ENCODE measurements at places on chromosomes 5 and 9. TPM values are rescaled to one million over a fixed set of nuclear protein-coding genes. Genes with fewer than 3 reads are reported as not detected.

DNA sequence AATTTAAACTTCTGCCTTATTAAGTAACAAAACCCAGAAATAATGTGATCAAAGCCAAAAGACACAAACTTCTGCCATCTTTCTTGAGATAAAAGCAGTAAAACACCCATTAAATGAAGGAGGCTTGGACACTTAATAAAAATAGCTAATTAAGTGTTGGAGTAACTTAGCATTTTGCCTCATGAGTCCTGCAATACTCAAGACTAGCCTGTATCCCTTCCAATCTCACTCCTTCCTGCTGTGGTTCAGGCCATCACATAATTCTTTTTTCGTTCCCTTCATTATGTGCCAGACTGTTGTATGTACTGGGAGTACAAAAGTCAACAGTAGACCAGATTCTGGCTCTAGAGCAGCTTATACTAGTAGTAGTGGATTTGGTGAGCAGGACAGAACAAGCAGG is 250.2 kb downstream of the NFIB start:
- no peak for DNase-seq

- DNase-seq = no peak
Observed at GRCh38 chr5:62581836-62582597, 3.4 kb downstream of the LRRC70 start.

Gene CTXN3
- not detected for total RNA-seq

DNA sequence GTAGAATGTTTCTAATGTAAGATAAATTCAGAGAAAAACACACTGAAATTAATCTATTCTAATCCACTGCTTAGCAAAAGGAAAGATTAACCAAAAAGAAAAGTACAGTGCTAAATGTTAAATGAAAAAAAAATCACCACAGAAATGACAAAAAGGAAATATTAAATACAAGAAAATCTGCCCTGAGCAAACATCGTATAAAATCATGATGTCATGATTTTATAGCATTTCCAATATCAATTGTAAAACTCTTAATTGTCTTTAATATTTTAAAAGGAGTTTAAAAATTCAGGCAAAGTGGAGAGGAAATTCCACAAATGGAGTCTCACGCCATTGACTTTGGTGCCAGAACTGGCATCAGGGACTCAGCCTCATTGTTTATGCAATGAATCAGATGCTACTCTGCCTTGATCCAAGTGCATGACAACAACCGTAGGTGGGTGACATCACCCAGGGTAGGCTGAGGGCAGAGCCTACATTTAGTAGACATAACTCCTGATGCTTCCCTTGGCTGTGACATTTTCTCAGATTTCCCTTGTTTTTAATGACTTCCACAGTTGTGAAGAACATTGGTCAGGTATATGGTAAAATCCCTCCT is 696.8 kb downstream of the SEMA5A start:
- no peak for DNase-seq

DNA sequence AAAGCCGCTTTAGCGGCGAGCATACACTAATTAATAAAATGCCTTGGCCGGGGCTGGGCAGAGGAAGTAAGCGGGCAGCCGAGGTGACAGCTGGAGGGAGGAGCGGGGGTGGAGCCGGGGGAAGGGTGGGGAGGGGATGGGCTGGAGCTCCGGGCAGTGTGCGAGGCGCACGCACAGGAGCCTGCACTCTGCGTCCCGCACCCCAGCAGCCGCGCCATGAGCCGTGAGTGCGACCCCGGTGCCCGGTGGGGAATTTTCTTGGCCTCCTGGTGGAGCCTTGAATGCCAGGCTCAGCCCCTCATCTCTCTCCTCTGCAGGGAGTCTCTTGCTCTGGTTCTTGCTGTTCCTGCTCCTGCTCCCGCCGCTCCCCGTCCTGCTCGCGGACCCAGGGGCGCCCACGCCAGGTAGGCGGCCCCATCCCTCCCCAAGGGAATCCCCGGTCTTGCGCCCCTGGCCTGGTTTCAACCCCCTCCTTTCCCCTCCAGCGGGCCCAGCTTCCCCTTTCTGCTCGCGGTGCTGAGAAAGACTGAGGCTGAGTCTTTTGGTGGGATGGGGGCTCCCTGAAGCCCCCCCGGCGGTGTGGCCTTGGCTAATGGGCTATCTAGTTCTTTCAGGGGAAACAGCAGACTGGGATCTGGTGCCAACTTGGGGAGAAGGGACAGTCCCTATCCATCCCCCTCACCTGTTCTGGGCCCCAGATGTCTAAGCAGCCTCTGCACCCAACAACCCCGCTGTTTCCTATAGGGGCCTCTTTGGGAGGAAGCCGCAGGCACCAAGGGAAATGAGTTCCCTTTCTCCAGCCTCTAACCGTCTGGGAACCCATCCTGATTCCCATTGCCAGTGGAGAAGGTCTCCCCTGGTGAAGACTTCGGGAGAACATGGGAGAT is at the start of gene PTGS1:
PTGS1 (plus strand) TSS at position 156 of the 887 bp plus-strand sequence; CDS start at position 217, 61 bp downstream.
- no peak for DNase-seq

GRCh38 chr5:172114875-172115422 is 73.1 kb downstream of the STK10 start:
- no peak for DNase-seq

DNA sequence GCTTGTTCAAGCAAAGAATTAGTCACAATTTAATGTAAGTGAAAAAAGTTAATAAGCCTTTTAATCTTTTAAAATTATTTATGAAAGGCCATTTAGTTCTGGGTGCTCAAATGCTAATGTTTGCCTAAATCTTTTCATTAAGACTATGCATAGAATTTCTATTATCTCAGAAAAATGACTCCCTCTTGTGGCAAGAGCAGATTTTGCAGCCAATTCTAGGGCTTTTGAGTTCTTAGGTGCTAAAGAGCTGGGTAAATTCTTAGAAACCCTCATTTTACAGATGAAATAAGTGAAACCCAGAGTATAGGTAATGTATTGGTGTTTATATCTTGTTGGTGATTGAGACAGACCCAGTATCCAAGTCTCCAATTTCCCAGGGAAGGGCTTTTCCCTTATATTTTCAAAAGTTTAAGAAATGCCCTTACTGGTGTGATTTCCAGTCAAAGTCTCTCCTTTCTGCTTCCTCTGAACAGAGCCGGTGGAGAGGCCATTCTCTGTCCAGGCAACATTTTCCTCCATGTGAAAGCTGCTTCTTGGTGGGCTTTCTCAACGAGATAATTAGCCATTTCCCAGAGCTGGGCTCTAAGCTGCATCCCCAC is 24.1 kb upstream of the PCSK5 start:
- DNase-seq = no peak

Gene NTNG2
- not detected for total RNA-seq

- no peak for DNase-seq
Observed at GRCh38 chr5:87392170-87392569, 20.6 kb downstream of the CCNH start.

DNA sequence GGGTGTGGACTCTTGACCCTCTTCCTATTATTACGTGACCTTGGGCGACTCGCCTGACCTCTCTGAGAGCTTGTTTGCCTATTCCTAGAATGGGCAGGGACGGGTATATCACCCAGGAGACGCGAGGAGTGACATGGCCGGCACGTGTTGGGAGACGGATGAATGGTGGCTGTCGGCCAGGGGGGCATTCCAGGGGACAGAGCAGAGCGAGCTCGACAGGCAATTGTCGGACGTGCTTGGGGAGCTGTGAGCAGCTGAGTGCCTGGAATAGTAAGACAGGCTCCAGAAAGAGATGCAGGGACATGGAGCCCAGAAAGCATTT is 29.3 kb upstream of the UNC5A start:
- no peak for DNase-seq

Gene ARL15
- 19.5 TPM for total RNA-seq

DNA sequence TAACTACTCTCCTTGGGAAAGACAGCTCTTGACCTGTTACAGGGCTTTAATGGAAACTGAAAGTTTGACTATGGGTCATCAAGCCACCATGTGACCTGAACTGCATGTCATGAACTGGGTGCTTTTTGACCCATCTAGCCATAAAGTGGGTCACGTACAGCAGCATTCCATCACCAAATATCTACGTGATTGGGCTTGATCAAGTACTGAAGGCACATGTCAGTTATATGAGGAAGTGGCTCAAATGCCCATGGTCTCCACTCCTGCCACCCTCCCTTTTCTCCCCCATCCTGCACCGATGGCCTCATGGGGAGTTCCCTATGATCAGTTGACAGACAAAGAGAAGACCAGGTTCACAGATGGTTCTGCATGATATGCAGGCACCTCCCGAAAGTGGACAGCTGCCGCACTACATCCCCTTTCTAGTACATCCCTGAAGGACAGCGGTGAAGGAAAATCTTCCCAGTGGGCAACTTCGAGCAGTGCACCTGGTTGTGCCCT is 7.3 kb upstream of the FCN1 start:
- no peak for DNase-seq

DNA sequence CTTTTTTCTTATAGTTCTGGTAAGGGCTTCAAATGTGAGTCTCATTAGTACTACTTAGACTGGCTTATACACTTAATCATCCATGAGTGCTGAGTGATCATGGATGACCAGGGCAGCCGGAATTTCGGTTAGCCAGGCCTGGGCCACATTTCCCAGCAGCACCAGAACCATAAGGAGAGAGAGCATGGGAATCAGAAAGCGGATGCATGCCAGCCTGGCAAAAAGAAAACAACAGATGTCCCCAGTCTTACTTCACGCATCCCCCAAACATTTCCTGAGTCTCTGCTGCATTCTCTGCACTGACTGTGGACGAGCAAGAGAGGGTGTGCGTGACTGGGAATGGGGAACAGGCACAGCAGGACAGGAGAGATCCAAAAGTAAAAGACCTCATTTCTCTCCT is 371.1 kb upstream of the ZNF608 start:
- DNase-seq = no peak

GRCh38 chr9:126697330-126697729 is 83.6 kb downstream of the LMX1B start:
- no peak for DNase-seq

Gene CACNA1B
- 0.03 TPM for total RNA-seq

Gene EGFLAM
- total RNA-seq = 0.08 TPM

Gene PCDHA6
- total RNA-seq = not detected

GRCh38 chr5:113187906-113188305 is 211.3 kb downstream of the DCP2 start:
- DNase-seq = no peak

Gene SELENOP
- total RNA-seq = not detected

DNA sequence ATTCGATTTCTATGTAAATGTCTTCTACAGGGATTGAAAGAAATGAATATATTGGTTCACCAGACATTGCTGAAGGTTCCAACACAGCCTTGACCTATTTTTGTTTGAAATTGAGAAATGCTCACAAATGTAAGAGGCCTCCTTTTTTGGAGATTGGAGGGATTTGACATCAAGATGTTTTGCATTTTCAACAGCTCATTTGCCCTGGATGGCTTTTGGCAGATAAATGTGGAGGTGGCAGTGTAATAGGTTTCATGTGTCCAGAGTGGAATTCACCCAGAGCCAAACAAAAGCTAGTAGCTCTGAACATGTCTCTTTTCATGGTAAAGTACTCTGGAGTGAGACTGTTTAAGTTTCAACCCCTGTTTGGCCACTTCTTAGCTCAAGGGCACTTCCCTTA is 77.3 kb downstream of the PALM2AKAP2 start:
- DNase-seq = no peak

DNA sequence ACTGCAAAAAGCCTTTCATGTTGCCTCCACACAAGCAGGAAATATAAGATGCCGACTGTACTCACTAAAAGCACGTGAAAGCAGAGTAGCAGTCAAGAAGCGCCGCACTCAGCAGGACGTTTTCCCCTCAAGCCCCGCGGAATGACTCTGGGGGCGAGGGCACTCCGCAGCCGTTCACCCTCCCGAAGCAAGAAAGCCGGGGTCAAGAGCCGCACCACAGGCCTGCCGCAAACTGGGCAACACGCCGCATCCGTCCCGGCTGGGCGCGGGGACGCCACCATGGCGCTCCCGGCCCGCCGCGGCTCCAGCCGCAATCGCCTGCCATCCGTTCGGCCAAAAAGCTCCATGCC is 364 bp downstream of the RPS6 start:
- DNase-seq = no peak

DNA sequence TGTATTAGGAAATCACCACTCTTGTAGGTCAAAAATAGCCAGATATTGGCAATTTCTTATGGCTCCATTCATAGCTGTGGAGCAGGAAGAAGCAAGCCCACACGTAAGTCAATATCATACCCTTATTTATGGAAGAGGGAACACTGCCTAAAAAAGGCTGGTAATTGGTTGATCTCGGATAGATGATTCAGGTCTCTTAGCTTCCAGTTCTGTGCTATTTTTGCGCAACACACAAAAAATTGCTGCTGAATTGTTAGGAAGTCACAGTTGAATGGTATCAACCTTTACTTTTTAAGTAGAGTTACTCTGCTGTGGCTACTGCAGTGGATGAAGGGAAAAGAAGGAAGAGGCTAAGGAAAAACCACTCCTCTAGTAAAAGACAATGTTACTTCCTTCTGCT is 168.8 kb downstream of the ARHGAP26 start:
- DNase-seq = no peak

GRCh38 chr9:1267581-1267980 is 217.4 kb downstream of the DMRT2 start:
- no peak for DNase-seq

GRCh38 chr5:43616535-43616934 is 13.6 kb downstream of the NNT start:
- no peak for DNase-seq

DNA sequence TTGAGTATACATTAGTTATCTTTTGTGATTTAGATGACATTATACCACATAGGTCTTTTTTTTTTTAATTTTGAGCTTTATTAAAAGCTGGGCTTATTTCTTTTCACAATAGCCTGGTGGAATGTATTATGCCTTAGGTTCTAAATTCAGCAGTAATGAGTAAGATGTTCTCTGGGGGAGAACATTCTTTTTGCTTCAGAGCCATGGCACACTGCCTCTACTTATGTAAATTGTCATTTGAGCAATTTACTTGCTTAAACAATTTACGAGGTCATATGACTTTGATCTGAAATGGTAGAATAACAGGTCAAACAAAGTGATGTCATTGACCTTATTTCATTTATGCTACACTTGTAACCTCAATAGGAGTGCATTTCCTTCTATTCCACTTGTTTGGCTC is 154.2 kb downstream of the FOCAD start:
- DNase-seq = no peak

- peak; percentile 83 for DNase-seq
Observed at GRCh38 chr9:124256517-124257069, 1.2 kb upstream of the NEK6 start.

- DNase-seq = no peak
Observed at GRCh38 chr9:135857843-135858242, 49.5 kb downstream of the CAMSAP1 start.

- no peak for DNase-seq
Observed at GRCh38 chr5:81286059-81286617, 15.2 kb upstream of the ZCCHC9 start.

- no peak for DNase-seq
Observed at GRCh38 chr5:124274949-124275348, 471.5 kb downstream of the ZNF608 start.

- DNase-seq = no peak
Observed at GRCh38 chr9:127516835-127517607, 65.7 kb downstream of the LRSAM1 start.

- no peak for DNase-seq
Observed at GRCh38 chr9:131487621-131488031, 15.1 kb upstream of the POMT1 start.

DNA sequence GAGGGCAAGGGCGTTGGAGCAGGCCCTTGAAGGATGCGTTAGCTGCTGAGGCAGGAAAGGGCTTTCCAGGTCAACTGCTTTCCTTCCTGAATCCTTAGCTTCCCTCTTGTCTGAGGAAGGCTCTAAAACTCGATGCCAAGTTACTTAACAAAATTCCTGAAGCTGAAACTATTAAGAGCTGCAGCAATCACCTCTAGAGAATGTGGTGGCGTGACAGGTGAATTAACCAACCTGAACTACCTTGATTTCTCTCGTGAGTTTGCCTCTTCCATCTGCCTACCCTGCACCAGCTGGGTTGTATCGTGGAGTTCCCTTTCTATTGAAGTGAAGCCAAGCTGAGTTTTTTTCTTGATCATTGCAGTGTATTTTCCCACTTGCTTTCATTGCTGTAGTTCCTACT is 96.1 kb downstream of the PDE8B start:
- DNase-seq = no peak

Gene SLC6A18
- not detected for total RNA-seq

All from SJSA1 (cell line).